ENCODE measurements at places on chromosomes 2 and 18. TPM values are rescaled to one million over a fixed set of nuclear protein-coding genes. Genes with fewer than 3 reads are reported as not detected.
A peak's percentile ranks its signal among the peaks of the same experiment; 100 is the strongest.

DNA sequence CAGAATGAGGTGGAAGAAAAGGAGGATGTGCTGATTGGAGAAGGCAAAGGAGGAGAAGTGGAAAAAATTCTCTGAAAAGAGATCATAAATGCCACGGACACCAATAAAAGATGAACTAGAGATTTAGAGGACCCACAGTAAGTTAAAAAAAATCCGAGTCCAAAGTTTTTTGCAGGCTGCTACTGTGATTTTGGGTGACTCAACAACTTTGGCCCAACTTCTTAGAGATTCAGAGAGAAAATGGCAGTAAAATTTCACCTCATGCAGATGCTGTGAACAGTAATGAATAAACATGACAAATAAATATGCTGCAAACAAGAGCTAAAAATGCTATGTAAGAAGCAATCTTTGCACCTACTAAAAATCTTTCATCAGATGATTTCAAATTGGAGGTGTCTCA lies 176.9 kb upstream of the SESTD1 start:
- no peaks in the 10 kb centered on the region for H3K4me1 ChIP-seq
- DNase-seq: no peak
- H3K27ac ChIP-seq: no peak overlapping the region
- no peak overlapping the region for H3K4me3 ChIP-seq
- H3K36me3 ChIP-seq: no peaks in the 10 kb centered on the region

GRCh38 chr2:222436040-222436413 lies 11.7 kb downstream of the SGPP2 start:
- no peaks in the 10 kb centered on the region for H3K36me3 ChIP-seq
- H3K27me3 ChIP-seq: no peaks in the 10 kb centered on the region
- no peak for DNase-seq

DNA sequence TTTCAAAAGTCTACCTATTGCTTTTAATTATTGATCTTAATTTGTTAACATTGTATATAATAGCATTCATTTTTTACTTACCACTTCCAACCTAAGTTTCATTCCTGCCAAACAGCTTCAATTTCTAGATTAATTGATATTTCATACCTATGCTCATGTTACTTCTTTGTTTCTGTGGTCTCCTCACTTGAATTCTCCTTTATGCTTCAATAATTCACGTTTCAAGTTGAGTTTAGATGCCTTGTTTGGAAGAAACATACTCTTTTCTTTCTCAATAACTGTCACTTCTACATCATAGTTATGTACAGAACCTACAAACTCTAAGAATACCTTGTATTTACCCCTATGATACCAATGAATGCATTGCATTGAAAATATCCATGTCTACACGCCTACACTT lies 862.2 kb upstream of the LRATD1 start:
- no peaks in the 10 kb centered on the region for H3K27me3 ChIP-seq
- H3K36me3 ChIP-seq: no peaks in the 10 kb centered on the region
- no peak overlapping the region for H3K27ac ChIP-seq
- H3K4me1 ChIP-seq: no peaks in the 10 kb centered on the region
- no peak for DNase-seq
- no peak overlapping the region for H3K4me3 ChIP-seq

GRCh38 chr18:9736286-9736835 lies 28.3 kb downstream of the RAB31 start:
- H3K4me1 ChIP-seq: peaks cover 4% of the 10 kb centered on the region
- no peak overlapping the region for H3K4me3 ChIP-seq
- no peaks in the 10 kb centered on the region for H3K36me3 ChIP-seq

DNA sequence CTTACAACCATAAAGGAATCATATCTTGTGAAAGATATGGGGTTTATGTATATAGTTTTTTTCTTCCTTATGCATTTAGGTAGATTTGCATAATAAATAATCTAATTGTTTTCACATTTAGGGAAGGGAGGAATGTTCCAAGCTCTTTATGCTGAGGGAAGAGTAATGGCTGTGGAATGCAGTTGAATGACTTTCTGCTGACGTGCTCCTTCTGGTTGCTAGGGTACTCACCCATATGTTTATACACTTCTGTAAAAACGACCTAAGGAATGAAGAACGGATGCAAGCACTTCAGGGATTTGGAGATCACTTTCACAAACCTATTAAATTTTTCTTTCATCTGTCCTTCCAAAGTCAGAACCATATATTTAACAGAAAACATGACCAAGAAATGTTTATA lies 29.2 kb upstream of the PPP4R1 start:
- no peaks in the 10 kb centered on the region for H3K27me3 ChIP-seq
- H3K4me1 ChIP-seq: no peaks in the 10 kb centered on the region
- no peak for DNase-seq
- H3K27ac ChIP-seq: no peak overlapping the region
- no peaks in the 10 kb centered on the region for H3K36me3 ChIP-seq

DNA sequence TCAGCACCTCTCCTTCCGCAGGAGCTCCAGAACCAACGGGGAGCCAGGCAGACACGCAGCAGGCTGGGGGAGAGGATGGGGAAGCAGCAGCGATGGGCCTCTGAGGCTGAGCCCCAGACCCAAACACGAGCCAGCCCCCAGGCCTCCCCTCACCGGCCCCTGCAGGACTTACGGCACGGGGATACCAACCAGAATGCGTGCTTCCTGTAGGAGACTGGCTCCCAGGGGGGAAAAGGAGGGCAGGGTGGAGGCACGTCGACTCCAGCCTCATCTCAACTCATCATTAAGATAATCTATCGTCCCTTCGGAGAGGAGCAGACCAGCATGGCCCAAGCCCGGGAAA lies 495.1 kb upstream of the MYT1L start:
- DNase-seq: peak; percentile 13
- no peak overlapping the region for H3K4me3 ChIP-seq

GRCh38 chr2:170814533-170815230 lies 2.0 kb upstream of the GAD1 start:
- H3K36me3 ChIP-seq: no peaks in the 10 kb centered on the region
- H3K27me3 ChIP-seq: peaks cover 64% of the 10 kb centered on the region
- H3K4me3 ChIP-seq: no peak overlapping the region
- DNase-seq: no peak

- H3K27ac ChIP-seq: no peak overlapping the region
Measured at GRCh38 chr2:129492548-129492947, 486.9 kb upstream of the RAB6C start.

DNA sequence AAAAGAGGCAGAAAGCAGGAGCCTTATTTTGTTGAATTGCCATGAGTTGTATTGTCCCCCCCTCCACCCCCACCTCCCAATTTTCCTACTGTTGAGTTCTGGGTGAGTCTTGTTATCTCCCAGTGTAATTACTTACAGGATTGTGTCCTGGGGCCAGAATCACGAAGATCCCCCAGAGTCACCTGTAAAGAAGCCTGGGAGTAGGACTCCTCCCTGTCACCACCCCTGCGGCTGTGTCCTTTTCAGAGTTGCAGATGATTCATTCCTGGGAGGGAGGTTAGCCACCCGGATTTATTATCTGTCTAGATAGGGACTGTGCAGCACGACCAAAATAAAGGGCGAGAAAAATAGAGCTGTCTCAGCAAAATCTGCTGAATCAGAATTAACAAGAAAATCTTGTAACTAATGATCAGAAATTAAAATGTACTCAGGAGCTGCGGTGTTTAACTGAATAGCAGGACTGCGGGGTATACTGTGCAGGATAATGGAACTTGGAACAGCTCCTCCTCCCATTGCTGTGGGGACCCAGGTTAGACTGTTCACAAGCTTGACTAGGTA lies 81.7 kb upstream of the CAPN13 start:
- no peak overlapping the region for H3K27ac ChIP-seq
- H3K27me3 ChIP-seq: no peaks in the 10 kb centered on the region
- no peak for DNase-seq
- H3K4me3 ChIP-seq: no peak overlapping the region
- H3K4me1 ChIP-seq: no peaks in the 10 kb centered on the region

- DNase-seq: no peak
- peaks cover 8% of the 10 kb centered on the region for H3K4me1 ChIP-seq
- no peaks in the 10 kb centered on the region for H3K36me3 ChIP-seq
- no peak overlapping the region for H3K4me3 ChIP-seq
- no peak overlapping the region for H3K27ac ChIP-seq
Measured at GRCh38 chr2:176163672-176164056, 6.6 kb downstream of the HOXD3 start.

DNA sequence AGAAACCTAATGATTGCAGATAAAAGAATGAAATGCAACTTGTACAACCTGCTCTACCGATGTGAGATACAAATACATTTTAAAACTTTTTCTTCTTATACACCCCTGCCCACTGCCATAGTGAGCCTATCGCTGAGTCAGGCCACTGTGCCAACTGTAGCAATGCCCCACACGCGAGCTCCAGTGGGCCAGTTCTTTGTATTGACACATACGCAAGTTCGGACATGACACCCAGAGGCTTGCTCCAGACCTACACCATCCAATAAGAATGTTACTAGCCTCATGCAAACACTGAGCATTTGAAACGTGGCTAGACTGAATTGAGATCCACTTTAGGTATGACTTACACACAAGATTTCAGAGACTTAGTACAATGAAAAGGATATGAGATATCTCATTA lies 340.1 kb downstream of the ARHGAP15 start:
- no peak overlapping the region for H3K4me3 ChIP-seq
- DNase-seq: no peak
- H3K4me1 ChIP-seq: no peaks in the 10 kb centered on the region
- no peaks in the 10 kb centered on the region for H3K36me3 ChIP-seq

- no peaks in the 10 kb centered on the region for H3K4me1 ChIP-seq
- no peaks in the 10 kb centered on the region for H3K27me3 ChIP-seq
- DNase-seq: no peak
- no peak overlapping the region for H3K4me3 ChIP-seq
- no peaks in the 10 kb centered on the region for H3K36me3 ChIP-seq
Measured at GRCh38 chr2:234512884-234513669, 16.2 kb upstream of the ARL4C start.

DNA sequence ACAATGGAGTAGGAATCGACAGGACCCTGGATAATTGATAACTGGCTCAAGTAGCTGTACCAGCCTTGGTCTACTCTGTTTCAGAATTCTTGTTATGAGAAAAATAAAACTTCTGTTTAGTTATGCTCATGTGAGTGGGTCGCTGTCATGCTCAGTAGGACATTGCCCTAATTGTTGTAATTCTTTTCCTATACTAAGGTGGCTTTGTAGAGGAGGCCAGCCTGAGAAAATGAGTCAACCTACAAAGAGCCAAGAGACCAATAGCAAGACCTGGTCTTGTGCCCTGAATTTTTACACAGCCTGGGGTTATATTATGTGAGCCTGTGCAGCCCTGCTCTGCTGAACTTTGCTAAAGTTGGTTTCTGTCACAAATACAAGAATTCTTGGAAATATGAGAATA lies 238.4 kb downstream of the MEIS1 start:
- no peaks in the 10 kb centered on the region for H3K27me3 ChIP-seq
- no peaks in the 10 kb centered on the region for H3K36me3 ChIP-seq
- DNase-seq: no peak

- DNase-seq: peak; percentile 32
- peak within 1 kb of the TSS; percentile 25 for H3K4me3 ChIP-seq
Measured at GRCh38 chr2:10911291-10912075, at the start of gene KCNF1. Gene KCNF1, plus strand, starts transcription at chr2:10911934. Its CDS starts 493 bp downstream, at chr2:10912427.

- no peak overlapping the region for H3K27ac ChIP-seq
- no peaks in the 10 kb centered on the region for H3K4me1 ChIP-seq
- DNase-seq: peak; percentile 26
- no peaks in the 10 kb centered on the region for H3K27me3 ChIP-seq
Measured at GRCh38 chr2:26922405-26923188, 47.8 kb upstream of the MAPRE3 start.

DNA sequence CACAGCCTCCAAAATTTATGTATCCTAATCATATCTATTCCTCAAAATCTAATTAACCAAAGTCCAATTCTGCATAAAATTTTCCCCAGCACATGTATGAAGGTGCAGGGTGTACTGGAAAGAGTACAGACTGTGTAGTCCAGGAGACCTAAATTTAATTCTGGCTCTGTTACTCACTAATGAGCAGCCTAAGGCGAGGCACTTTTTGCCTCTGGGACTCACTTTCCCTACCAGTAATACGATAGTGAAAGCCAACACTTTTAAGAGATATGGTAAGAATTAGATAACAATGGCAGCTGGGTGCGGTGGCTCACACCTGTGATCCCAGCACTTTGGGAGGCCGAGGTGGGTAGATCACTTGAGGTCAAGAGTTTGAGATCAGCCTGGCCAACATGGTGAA lies 177.7 kb downstream of the PIEZO2 start:
- DNase-seq: no peak
- no peak overlapping the region for H3K4me3 ChIP-seq
- no peaks in the 10 kb centered on the region for H3K27me3 ChIP-seq
- no peaks in the 10 kb centered on the region for H3K36me3 ChIP-seq
- no peak overlapping the region for H3K27ac ChIP-seq

DNA sequence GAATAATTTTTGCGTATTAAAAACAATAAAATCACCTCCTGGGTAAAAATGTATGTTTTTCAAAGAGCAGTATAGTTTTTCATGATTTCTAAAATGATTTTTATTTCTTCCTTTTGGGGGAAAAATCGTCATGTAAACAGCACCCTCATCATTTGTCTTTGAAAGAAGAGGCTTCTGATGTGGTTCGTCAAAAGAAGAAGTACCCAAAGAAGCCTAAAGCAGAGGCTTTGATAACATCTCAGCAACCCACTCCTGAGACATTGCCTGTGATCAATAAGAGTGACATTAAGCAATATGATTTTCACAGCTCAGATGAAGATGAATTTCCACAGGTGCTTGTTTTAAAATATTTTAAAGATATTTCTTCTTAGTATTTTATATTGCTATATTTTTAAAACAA lies 110.2 kb upstream of the KIF5C start:
- no peak for DNase-seq
- no peaks in the 10 kb centered on the region for H3K27me3 ChIP-seq
- H3K4me3 ChIP-seq: no peak overlapping the region

- H3K27me3 ChIP-seq: no peaks in the 10 kb centered on the region
- H3K36me3 ChIP-seq: no peaks in the 10 kb centered on the region
- no peaks in the 10 kb centered on the region for H3K4me1 ChIP-seq
Measured at GRCh38 chr2:187689372-187689771, 135.1 kb upstream of the TFPI start.

GRCh38 chr2:127525691-127526131 lies 578 bp downstream of the IWS1 start:
- peak; percentile 37 for DNase-seq
- H3K4me1 ChIP-seq: no peaks in the 10 kb centered on the region
- H3K36me3 ChIP-seq: no peaks in the 10 kb centered on the region
- H3K4me3 ChIP-seq: peak overlapping the region; percentile 99

DNA sequence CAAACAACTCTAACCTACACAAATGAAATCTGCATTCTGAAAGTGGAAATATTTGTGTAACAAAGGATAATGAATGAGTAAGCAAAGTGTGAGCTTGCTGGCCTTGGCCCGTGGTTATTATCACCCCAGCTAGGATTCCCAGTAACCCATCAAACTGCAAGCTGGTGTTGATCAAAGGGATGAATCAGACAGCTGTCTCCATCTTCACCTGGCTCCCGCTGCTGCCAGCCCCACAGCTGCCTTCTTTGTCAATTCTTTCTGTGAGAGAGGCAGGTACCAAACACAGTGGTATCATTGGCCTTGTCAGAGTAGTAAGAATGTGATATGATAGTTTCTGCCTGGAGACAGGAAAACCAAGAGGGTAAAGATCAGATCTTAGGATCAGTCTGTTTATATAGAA lies 25.2 kb upstream of the RGPD4 start:
- H3K36me3 ChIP-seq: no peaks in the 10 kb centered on the region
- no peaks in the 10 kb centered on the region for H3K4me1 ChIP-seq
- no peak for DNase-seq
- H3K27ac ChIP-seq: no peak overlapping the region
- no peaks in the 10 kb centered on the region for H3K27me3 ChIP-seq

GRCh38 chr2:74714691-74715080 lies 60.6 kb downstream of the SEMA4F start:
- no peak overlapping the region for H3K4me3 ChIP-seq
- peak overlapping the region; percentile 84 for H3K27ac ChIP-seq
- H3K4me1 ChIP-seq: no peaks in the 10 kb centered on the region
- no peaks in the 10 kb centered on the region for H3K36me3 ChIP-seq
- no peaks in the 10 kb centered on the region for H3K27me3 ChIP-seq
- no peak for DNase-seq

Gene C2orf66
- total RNA-seq: not detected

Gene CBLN2
- total RNA-seq: 1.1 TPM

Gene C2orf78
- not detected for total RNA-seq

Gene STPG4
- 0.47 TPM for total RNA-seq
